T-helper 1 cell (primary cell): ENCODE measurements at places on chromosomes 16 and 17.

GRCh38 chr17:17061516-17061915, 19.3 kb downstream of the MPRIP start:
- no peak for DNase-seq

DNA sequence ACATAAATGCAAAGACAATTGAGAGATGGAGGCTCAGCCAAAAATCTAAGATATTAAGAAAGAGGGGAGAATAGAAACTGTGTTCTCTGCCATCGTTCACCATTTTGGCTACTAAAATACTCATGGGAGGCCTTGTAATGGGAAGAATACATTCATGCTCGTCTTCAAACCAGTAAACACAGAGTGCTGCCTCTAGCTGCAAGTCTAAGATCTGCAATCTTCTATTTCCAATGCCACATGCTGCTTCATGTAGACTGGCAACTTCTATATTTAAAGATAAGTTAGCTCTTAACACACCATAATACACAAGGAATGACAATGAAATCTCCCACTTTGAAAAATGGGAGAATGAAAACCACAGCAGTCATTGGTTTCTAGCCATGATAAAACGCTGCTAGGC, 387.3 kb downstream of the HS3ST3B1 start:
- DNase-seq = no peak

DNA sequence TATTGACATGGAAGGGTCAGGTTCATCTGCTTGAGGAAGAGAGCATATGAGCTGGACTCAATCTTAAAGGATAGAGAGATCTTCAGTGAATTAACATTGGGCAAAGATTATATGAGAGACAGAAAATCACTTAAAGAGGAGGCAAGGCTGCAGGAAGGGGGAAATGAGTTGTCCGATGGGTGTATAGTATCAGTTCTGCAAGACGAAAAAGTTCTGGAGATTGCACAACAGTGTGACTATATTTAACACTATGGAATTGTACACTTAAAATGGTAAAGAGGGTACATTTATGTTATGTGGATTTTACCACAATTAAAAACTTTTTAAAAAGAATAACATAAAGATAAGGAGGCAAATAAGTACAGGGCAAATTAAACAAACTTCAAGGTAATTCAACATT, 80.7 kb downstream of the HELZ start:
- DNase-seq = no peak

DNA sequence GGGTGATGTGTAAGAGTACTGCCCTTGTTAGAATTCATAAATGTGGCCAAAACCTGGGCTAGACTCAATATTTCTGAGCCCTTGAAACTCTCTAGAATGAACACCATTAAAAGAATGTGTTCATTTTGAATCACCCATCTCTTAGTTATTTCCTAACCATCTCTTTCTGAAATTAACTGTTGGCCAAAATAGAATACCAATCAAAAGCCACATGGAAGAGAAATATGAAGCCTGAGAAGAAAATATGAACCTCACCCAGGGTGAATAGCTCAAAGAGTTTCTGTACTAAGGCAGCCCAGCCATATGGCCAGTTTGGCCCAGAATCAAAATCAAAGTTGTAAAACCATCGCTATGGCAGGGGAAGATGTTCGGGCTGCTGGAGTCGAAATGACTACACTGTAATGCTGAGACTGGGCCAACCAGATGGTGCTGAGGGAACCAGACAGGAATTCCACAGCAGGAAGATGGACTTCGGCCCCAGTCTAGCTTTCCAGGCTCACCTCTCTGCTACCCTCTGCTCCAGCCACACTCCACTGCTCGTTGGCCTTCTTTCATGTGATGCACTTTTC, 154.3 kb upstream of the ZFHX3 start:
- no peak for DNase-seq

DNA sequence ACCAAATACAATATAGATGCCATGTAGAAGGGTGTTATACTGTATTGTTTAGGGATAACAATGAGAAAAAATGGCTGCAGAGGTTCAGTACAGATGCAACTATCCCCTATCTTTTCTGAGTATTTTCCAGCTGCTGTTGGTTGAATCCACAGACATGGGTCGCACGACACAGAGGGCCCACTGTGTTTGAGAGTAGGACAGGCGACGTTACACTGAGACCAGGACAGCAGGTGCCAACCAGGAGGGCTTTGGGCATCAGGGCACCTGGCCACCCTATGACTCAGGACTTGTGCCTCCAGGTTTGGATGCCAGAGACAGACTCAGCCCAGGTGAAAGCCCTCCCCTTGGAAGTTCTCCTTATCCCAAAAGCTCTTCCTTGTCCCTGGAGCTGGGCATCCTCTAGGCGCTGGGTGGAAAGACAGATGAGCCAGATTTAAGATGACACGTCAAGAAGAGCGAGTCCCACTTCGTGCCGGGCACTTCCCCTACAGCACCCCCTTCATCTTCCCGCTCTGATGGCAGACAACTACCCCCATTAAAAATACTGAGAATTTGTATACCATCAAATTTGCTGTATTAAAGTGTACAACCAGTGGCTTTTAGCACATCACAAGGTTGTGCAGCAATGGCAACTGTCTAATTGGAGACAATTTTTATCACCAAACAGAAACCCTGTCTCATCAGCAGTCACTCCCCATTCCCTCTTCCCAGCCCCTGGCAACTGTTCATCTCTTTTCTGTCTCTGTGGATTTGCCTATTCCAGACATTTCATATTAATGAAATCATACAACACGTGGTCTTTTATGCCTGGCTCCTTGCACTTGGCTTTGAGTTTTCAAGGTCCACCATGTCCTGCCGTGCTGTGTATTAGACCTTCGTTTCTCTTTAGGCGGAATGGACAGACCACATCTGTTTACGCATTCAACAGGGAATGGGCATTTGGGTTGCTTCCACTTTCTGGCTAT, 30.6 kb downstream of the TNFRSF13B start:
- no peak for DNase-seq

- no peak for DNase-seq
These were observed 606.3 kb downstream of the KCNJ2 start for GRCh38 chr17:70775679-70776078.

- DNase-seq = no peak
These were observed 22.1 kb upstream of the PHF12 start for GRCh38 chr17:28973425-28973824.

- DNase-seq = no peak
These were observed 336 bp upstream of the BMERB1 start for GRCh38 chr16:15434079-15434424.

DNA sequence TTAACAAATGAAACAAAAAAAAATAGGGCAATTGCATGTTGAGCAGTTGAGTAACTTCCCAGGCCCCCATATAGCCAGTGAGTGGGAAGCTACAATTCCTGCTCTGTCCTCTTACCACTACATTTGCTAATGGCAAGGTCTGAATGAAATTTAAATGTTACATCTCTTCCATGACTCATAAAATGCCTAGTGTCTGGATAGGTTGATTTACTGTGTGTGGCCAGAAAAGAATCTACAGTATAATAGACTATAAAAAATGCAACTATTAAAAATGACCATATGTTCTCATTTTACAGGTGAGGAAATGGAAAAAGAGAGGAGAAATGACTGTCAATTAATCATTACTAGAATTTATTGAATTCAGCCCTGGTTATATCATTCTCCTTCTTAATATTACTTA, 1199.3 kb downstream of the CDH11 start:
- no peak for DNase-seq

GRCh38 chr16:8571061-8571596, 19.2 kb downstream of the TMEM114 start:
- DNase-seq = no peak

DNA sequence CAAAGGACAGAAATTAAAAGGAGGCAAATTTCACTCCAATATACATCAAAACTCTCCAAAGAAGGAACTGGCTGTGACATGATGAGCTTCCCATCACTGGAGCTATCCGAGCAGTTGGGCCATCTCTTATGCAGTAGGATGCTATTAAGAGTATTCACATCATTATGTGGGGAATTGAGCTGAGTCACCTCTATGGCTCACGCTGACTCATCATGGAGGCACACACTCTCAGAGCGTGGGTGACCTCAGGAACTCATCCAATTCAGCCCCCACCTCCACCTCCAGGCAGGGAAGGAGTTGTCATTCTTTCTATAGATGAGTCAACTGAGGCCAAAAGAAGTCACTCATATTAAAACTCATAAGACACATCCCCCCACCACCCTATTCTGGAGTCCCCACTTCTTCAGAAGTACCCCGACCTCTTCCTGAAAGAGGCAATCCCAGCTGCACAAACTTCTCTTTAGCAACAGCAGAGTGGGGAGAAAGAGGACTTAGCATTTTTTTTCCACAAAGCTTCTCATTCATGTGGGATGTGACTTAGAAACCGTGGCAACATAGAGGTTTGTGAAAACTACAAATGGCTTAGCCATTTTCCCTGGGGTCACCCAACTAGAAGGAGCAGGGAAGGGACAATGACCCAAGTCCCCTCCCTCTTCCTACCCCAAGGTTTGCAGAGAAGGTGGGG, 32.5 kb downstream of the ABCC12 start:
- DNase-seq = no peak

- DNase-seq = no peak
These were observed 466.8 kb upstream of the CDH8 start for GRCh38 chr16:62503073-62503472.

- peak; percentile 17 for DNase-seq
These were observed 6.3 kb downstream of the ESRP2 start for GRCh38 chr16:68229431-68230175.

GRCh38 chr17:58079300-58080033, 3.8 kb upstream of the DYNLL2 start:
- no peak for DNase-seq
